Naive thymus-derived CD8-positive, alpha-beta T cell (primary cell): ENCODE measurements at places on chromosomes 1 and 21. TPM values are rescaled to one million over a fixed set of nuclear protein-coding genes. Genes with fewer than 3 reads are reported as not detected.

G0S2 gene
- total RNA-seq = not detected

GRCh38 chr1:159935305-159935704, 10.0 kb upstream of the TAGLN2 start:
- DNase-seq = no peak

COL16A1 gene
- total RNA-seq = not detected

DNA sequence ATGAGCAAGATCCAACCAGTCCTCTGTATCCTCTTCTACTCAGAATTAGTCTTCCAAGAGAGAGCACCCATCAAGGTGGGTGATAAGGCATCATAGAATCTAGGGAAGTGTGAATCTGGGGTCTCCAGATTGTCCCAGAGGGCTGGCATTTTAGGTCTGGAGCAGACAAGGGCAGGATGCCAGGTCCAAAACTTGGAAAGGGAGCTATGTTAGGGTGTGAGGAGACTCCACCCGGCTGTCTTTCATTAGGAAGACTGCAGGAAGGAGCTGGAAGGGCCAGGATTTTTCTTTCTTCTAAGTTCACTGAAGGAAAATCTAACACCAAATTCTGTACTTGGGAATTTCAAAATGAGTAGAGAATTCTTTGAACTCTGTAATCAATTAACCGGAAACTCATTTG, 86.1 kb upstream of the BMP8A start:
- DNase-seq = no peak

HSPG2 gene
- total RNA-seq = 7.2 TPM

GRCh38 chr1:117058810-117059209, 1.3 kb upstream of the TTF2 start:
- no peak for DNase-seq

DNA sequence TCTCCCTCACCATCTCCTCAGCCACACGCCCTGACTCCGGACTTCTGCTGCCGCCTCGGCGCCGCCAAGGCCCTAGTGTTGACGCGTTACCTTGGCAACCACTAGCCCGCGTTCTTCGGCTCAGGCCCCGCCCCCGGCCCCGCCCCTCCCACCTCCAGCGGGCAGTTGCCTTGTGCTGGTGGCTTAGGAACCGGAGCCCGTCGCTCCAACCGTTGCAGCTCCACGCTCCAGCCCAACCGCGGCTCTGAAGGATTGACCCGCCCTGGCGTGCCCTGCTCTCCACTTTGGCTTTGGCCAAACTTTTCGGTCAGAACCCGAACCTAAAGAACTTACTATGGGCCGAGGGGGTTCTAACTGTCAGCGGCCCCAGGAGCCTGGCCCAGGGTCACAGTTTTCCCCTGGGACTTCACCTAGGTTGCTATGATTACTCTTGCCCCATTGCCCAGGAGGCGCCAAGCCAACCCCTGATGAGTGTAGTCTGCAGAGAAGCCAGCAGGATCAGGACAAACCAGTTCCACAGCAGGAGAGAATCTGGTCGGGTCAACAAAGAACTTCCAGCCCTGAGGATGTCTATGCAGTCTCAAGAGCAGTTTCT, at the start of gene CFAP45:
Gene CFAP45 (minus strand): TSS at position 80 of the 595 bp plus-strand sequence. CDS start 67 bp downstream, at position 13.
- no peak for DNase-seq

- no peak for DNase-seq
Observed at GRCh38 chr21:19683492-19683891, 1279.9 kb upstream of the TMPRSS15 start.

PSMA5 gene
- total RNA-seq = 71.1 TPM
